ENCODE measurements at places on chromosomes 16 and 17.

GRCh38 chr16:69399361-69399760, 13.6 kb upstream of the TERF2 start:
- peak; percentile 44 for DNase-seq

GRCh38 chr17:69853541-69854224, 221.3 kb upstream of the KCNJ16 start:
- DNase-seq, result no peak

- no peak for DNase-seq
These were observed 34.7 kb downstream of the MYO15A start for GRCh38 chr17:18143044-18143936.

DNA sequence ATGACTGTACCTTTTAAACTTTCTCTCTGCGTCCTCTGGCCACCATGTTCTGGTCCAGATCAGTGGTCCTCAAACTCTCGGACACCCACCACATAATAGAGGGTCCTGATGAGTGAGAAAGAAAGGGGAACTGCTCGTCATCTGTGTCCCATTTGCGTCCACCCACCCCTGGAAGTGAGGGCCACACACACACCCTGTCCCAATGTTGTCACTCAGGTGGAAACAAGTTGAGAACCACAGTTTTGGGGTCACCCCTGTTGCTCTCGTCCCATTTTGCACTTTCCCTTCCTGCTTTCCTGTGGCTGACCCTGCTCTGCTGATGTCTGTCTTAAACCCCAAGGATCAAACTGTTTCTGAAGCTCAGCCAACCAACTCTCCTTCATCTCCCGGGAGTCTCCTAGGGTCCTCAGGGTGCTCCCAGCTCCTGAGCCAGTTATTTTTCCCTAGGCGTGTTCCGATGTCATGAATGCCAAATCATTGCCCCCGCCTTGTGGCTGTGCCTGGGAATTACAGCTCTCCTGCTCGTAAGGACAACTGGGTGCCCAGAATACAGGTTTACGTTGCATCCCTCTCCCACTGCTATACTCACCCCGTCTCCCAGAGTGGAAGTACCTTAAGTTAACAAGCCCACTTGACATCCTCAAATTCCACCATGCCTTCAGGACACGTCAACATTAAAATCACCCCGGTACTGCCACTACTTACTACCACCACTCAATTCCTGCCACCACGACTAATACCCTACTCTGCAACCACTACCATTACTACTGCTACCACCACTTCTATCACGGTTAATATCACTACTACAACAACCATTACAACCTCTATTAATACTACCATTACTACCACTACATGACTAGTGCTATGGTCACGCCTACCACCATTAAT, 26.0 kb upstream of the HNF1B start:
- DNase-seq, result peak; percentile 34

DNA sequence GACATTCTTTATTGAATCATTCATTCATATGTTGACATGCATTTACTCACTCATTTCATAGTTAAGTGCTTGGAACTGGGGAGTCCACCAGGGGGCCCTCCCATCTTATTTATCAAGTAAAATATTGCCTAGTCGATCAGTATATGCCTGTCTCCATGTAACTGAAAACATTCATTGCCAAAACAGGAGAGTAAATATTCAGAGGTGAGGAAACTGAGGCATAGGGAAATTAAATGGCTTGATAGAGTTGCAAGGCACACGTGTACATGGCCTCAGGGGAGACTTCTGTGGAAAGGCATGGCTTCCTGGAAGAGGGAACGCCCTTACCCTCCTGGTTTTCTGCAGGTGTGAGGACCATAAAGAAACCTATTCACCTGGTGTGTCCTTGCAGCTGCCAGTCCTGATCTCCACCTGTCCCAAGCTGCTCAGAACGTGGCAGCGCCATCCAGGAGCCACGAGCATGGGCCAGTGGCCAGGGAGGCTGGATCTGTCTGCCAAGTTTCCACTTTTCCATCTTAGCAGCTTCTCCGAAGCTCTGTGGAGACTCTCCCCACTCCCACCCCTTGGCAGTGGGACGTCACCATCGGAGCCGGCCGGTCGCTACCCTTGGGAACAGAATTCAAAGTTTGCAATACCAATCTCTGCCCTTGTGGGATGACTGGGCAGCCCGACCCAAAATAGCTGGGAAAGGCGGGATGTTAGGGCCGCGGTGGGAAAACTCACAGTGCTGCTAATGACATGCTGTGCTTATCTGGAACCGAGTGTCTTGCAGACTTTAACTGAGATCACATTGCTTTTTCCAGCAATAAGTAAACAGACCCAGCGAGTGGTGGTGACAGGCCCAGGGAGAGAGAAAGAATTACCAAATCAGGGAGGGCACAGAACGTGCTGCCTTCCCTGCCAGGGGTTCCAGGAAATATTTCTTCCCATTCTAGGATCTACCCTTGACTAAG, 4.1 kb upstream of the C1QTNF1 start:
- peak; percentile 49 for DNase-seq

DNA sequence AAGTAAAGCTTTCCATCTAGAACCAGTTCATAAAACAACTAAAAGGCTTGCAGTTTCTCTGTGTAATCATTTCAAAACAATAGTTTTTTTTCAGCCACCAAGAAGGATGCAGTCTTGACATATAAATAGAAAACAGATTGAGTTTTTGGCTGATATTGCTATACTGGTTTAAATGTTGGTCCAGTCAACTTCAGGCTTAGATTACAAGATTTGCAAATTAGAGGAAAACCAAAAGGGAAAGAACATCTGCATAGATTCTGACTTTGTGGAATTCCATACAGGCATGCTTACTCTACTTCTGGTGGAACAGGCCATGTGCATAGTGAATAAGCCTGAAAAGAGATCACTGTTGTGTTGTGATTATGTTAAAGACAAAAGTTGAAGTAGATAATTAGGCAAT, 150.3 kb downstream of the BCAS3 start:
- DNase-seq, result no peak

DNA sequence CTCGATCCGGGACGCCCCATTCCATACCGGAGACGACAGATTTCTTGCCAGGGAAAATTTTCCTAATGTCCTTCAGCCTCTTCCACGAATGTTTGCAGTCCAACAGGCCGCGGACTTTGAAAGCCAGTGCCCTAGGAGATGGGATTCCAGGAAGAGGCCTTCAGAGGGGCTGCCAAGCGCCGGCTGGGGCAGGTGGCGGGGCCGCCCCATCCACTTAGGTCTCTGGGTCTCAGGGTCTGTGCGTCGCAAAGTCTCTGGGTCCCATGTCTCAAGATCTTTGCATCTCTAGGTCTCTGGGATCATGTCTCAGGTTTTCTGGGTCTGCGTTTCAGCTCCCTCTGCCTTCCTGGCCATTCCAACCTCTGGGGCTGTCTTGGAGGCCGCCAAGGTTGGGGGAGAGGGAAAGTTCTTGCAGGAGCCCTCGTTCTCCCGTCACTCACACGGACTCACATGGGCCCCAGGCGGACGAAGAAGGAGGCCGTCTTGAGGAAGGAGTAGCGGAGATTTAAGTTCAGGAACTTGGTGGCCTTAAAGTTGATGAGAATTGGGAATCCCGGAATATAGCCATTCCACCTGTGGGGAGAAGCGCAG, 7.2 kb downstream of the ALOX12B start:
- no peak for DNase-seq

GRCh38 chr17:1076299-1076981, 79.5 kb downstream of the TIMM22 start:
- no peak for DNase-seq

DNA sequence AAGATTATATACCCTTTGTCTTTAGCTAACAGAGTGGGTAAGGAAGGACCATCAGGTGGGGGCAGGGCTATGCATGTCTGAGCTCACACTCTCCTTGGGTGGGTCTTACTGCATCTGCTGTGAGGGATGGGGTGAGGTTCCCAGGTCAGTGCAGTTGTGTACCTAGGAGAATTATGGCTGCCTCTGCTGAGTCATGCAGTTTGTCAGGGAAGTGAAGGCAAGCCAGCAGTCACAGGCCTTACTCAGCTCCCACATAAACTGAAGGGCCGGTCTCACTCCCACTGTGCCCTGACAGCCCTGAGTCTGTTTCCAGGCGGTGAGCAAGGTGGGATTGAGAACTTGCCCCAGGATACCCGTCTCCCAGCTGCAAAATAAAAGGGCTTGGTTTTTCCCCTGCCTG, 328.6 kb downstream of the MAP2K6 start:
- no peak for DNase-seq

- DNase-seq, result no peak
These were observed 4.1 kb upstream of the LITAFD start for GRCh38 chr16:8877894-8878522.

DNA sequence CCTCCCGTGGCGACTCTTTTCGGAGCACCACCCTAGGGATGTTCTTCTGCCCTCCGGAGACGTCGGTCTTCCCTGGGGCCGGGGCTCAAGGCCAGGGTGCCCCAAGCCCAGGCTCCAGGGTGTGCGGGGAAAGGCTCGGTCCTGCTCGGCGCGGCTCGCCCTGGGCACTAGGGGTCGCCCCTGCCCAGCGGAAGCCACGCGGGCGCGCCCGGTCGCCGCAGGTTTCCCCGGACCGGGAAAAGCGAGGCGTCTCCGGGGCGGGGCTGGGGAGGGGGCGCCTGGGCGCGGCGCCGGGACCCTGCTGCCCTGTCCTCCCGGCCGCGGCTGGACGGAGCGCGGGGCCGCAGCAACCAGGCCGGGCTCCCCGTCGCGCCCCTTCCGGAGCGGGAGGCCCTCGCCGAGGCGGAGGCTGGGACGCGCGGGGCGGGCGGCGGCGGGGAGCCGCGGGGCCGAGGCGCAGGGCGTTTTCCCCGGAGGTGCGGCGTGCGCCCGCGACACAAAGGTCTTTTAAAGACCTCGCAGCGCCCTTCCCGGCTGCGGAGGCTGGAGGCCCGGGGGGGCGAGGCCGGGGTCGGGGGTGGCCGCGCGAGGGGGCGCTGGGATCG, 76.4 kb downstream of the MRC2 start:
- DNase-seq, result peak; percentile 70
